ENCODE measurements at places on chromosomes 11 and 22.

DNA sequence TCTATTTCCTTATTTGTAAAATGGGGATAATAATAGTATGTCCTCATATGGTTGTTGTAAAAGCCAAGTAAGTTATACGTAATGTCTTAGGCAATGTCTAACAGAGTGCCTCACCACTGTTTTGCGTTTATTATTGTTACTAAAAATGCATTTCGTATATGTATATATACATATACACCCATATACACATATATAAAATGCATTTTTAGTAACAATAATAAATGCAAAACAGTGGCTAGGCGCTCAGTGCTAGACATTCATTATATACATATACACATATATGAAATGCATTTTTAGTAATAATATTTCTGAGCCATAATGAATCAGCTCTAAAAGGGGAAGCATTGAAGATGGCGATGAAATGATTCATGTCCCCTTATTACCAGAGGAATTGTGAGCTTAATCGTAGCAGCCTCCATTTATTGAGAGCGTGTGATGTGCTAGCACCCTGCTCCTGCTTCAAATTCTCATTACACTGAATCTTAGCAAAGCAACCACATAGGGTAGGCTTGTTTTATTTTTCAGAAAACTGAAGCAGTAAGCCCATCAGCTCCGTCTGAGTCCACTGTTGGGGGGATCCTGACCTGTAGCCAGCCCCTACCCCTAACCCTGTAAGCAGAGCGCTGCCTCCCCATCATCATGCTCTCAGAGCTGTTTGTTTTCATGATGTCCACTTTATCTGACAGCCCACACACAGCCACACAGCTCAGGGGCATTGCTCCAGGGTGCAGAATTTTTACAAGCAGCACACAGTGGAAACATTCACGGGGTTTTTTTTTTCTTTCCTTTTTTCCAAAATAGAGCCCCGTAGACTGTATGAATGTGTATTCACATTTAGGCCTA is 97.1 kb upstream of the NAV2 start:
- DNase-seq: no peak

- peak; percentile 81 for DNase-seq
These were observed 57.7 kb downstream of the BMAL1 start for GRCh38 chr11:13335319-13335718.

DNA sequence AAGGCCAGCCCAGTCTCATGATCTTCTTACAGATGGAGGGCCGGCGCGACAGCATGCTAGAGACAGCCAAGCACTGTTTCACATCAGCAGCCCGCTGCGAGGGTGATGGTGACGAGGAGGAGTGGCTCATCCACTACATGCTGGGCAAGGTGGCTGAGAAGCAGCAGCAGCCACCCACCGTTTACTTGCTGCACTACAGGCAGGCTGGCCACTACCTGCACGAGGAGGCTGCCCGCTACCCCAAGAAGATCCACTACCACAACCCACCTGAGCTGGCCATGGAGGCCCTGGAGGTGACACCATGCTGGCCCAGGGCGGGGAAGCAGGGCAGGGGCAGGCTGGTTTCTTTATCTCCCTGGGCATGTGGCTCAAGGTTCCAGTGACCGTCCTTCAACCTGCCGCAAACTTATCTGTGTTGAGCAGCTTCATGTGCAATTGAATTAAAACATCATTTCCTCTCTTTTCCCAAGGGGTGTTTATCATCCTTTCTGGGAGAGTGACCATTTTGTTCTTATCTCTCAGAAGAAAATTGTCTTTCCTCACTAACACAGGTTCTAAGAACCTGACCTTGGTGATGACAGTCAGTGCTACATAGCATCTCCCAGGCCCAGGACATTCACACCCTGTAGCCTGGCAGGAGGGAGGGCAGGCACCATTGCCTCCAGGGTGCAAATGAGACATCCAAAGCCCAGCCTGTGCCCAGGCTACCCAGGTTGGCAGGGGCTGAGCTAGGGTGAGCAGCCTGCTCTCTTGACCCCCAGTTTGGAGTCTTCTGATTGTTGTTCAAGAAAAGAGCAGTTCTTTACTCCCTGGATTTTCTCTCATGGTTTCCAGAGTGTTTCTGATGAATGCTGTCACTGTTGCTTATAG is 80.7 kb downstream of the CABIN1 start:
- DNase-seq: no peak

DNA sequence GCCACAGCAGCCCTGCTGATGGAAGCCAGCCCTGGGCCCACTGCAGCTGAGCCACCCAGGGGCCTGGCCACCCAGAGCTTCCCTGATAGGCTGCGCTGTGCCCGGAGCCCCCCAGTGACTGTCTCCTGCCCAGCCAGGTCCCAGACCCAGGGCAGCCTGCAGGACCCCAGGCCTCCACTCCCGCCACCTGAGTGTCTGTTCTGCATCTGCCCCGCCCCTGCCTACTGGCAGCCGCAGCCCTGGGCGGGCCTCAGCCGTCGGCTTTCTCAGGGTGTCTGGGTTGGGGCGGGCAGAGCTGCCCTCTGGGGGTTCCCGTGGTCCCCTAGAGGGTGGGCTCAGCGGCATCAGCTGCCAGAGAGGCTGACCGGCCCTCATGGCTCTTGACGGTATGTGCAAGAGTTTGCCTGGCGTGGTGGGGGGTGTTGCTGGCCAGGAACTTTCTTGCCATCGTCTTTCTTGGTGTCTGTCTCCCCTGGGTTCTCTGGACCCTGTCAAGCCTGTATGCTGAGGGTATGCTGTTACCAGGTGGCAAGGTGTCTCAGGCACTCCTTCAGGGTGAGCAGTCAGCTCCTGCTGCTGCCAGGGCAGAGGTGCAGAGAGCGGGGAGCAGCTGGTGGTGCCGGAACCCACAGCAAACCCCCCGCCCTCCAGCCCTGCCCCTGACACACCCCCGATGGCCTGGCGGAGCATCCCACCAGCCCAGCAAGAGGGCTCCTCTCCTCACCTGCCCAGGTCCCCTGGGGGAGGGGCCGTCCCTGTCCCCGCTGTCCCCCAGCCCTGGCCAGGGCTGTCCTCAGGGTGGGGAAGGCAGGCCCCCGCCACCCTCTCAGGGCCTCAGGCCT is 12.2 kb upstream of the PIM3 start:
- no peak for DNase-seq

GRCh38 chr22:32903507-32903906 is 102.0 kb downstream of the TIMP3 start:
- no peak for DNase-seq

DNA sequence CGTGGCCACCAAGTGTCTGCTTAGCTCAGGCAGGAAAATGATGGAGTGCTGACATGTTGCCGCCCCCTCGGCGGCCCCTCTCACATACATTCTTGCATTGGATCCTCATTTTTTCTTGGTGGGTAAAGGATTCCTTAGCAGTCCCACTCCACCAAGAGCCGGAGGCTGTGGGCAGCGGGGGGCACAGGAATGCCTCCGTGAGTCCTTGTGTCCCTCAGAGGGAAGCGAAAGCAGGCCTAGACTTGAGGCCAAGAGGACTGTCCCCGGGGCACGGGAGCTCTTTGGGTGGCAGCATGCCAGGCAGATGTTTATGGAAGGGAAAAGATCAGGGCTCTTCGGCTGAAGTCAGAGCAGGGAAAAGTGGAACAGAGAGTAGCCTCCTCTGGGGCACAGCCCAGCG is 21.6 kb downstream of the LRFN4 start:
- no peak for DNase-seq

DNA sequence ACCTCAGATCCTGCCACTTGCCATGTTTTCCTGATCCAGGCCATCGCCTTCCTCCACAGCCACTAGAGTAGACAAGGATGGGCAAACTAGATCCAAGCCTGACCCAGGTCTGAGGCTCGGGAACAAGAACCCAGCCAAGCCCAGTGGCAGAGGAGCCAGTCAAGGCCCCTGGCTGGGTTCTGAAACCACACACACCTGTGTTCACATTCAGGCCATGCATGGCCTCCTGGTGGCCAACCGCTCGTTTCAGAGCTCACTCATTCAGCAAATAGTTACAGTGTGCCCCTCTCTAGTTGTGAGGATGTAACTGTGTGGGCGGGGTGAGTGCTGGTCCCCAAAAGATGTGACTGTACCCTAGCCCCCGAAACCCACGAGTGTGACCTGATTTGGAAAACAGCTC is 337.6 kb downstream of the CTTN start:
- DNase-seq: no peak

DNA sequence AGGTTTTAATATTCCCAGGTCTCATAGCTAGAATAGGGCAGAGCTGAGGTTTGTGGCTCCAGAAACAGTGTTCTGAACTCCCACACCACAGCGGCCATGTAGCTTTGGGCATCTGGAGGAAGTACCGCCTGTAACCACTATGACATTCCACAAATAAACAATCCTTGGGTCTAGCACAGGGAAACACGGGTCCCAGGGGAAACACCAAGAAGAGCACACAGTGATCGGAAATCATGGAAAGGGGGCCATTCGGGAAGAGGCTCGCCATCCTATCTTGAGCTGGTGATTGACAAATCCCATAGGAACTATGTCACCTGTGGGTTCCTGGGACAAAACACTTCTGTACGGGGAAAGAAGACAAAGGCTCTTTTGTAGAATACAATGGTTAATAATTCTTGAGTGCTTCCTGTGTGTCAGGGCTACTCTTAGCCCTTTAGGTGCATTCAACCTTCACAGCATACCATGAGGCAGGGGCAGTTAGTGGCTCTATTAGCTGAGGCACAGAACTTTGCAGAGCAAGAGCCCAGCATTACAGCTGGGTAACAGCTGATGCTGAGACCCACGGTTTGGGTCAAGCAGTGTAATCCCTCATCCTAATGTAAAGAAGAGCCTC is 514.2 kb downstream of the NTM start:
- DNase-seq: no peak

DNA sequence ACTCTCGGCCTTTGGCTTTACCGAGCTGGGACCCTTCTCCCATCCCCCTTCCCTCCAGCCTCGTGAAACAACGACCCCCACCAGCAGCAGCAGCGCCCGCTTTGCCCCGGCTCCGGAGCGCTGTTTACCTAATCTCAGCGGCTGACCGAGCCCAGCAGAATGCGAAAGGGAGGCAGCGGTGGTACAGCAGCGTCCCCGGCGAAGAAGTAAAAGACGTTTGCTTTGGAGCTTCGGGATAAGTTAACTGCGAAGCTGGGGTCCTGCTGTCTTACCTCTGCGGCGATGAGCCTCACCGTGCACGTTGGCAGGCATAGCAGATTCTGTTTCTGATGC is 2.0 kb upstream of the LARGE1 start:
- no peak for DNase-seq

DNA sequence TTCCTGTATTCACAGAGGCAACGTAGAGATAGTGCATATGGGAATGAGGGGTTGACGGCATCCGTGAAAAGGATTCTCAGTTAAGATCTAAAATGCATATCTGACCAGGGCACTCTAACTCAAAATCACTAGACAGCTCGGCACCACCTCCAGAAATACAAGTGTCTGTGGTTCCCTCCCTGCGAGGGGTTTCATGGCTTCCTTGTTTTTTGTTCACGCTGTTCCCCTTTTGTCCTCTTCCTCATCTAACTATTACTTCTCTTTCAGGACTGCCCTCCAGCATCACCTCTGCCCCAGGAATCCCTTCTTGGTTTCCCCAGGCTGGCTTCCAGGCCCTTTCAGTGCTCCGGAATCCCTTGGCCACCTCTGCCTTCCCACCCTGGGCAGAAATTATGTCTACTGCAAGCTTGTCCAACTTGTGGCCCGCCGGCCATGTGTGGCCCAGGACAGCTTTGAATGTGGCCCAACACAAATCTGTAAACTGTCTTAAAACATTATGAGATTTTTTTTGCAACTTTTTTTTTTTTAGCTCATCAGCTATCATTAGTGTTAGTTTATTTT is 159.9 kb downstream of the FBXO7 start:
- DNase-seq: no peak

GRCh38 chr11:116647305-116648080 is 125.3 kb downstream of the BUD13 start:
- no peak for DNase-seq

- peak; percentile 84 for DNase-seq
These were observed 14.9 kb upstream of the SLC29A2 start for GRCh38 chr11:66386171-66387069.

GRCh38 chr22:39039306-39040126 is 1.1 kb upstream of the APOBEC3F start:
- DNase-seq: no peak

- DNase-seq: no peak
These were observed 585.2 kb downstream of the BRD1 start for GRCh38 chr22:49242480-49242879.

- DNase-seq: no peak
These were observed 45.4 kb upstream of the MN1 start for GRCh38 chr22:27846910-27847309.

DNA sequence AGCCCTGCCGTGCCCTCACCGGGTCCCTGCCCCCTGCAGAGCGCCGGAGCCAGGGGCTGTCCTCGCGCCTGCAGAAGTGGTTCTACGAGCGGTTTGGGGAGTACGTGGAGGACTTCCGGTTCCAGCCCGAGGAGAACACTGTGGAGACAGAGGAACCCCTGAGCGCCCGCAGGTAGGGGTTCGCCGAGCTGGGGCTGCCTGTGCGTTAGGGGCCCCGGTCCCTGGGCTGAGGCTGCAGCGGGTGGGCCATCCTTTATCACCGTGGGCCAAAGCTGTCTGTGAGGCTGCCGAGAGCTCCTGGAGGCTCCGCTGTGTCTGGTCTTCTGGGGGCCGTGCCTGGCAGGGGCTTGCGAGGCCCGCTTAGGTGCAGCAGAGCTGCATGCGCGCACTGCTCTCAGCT is 42.8 kb downstream of the GRAMD4 start:
- no peak for DNase-seq

DNA sequence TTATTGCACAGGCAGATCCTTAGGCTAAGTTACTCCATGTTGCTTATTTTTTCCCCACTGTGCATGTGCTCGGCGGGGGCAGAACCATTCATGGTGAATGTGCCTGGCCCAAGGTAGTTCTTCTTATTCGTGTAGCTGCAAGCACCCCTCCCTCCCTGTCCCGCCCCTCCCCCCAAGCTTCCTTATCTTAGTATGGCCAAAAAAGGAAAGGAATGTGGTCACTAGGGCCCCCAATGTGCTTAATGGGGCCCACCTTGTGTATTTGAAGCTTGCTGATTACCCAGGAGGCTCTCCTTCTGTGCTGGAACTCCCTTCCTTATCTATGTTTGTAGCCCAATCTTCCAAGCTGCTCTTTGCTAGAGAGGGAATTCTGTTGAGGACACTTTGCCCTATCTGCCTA is 1259.7 kb upstream of the RAG2 start:
- no peak for DNase-seq

DNA sequence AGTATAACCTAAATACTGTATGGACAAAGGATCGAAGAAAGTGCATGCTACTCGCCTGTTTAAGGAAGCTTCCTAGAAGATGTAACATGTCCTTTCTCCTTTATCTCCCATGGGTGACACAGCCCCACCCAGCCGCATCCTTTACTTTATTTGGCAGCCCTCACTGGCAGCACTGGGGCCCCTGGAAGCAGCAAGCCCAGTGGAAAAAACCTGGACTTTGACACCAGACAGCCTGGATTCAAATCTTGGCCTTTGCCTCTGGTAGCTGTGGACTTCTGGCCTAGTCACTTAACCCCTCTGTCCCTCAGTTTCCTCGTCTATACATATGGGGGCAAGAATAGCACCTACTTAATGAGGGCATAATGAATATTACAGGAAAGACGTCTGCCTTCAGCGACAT is 67.1 kb downstream of the MYEOV start:
- no peak for DNase-seq

DNA sequence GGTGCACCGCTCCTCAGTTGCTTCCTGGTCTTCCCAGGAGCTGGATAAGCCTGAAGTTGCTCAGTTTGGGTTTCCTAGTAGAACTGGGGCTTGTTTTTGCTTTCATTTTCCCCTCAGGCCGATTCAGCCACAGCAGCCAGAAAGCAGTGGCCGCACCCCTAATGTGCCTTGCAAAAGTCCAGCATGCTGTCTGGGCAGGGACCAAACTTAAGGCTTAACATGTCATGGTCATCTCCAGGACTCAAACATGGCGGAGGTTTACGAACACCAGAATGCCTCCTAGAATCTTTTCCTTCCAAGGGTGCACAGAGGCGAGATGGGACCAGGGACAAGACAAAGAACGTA is 2.5 kb downstream of the GNG3 start:
- DNase-seq: no peak
